ENCODE measurements at places on chromosomes 5 and 9.

- no peak for DNase-seq
These were observed 8.1 kb upstream of the TENT4A start for GRCh38 chr5:6705088-6705487.

DNA sequence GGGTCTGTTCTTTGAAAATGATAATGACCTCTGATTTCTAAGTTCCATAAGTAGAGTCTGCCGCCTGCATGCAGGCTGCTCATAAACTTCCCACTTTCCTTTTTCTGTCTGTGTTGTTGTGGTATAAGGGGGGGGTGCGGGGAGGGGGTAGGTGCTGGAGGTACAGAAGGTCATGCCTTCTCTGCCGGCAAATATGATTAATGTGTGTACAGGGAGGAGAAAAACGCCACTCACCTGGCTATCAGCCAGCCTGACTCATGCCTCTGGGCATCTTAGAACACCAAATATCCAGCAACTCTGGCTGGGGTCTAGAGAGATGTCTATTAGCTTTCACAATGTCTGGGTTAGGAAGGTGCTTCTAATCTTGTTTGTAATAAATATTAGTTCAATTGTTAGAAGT, 128.3 kb downstream of the EFNA5 start:
- DNase-seq: peak; percentile 92

DNA sequence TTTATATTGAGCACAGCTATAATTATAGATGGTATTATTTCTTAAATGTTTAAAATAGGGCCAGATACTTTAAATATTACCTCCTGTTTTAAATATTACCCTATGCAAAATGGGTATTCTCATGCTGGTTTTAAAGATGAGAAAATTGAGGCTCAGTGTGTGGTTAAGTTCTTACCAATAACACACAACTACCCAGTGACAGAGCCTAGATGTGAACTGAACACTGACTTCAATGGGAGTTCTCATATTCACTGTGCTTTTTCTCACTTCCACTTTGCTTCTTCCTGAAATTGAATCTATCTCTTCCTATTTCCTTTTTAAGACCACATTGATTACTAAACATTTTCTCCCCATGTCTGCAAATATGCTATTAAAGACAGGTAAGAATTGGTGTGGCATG, 135.8 kb upstream of the TUSC1 start:
- DNase-seq: no peak

- DNase-seq: peak; percentile 74
These were observed 39.1 kb upstream of the RANBP6 start for GRCh38 chr9:6054280-6055099.

- DNase-seq: no peak
These were observed 228.2 kb downstream of the SYK start for GRCh38 chr9:91029650-91030361.

GRCh38 chr9:79644601-79645000, 72.8 kb downstream of the TLE4 start:
- no peak for DNase-seq
